ENCODE measurements at places on chromosomes 3 and 15.

DNA sequence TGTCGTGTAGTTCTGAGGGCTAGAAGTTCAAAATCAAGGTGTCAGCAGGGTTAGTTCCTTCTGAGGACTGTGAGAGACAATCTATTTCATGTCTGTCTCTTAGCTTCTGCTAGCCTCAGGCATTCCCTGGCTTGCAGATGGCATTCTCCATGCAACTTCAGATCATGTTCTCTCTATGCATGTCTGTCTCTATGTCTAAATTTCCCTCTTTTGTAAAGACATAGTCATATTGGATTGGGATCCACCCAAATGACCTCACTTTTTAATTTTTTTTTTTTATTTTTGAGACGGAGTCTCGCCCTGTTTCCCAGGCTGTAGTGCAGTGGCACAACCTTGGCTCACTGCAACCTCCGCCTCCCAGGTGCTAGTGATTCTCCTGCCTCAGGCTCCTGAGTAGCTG lies 104.6 kb downstream of the RAP2B start:
- no peak for DNase-seq

GRCh38 chr3:88034491-88035275 lies 24.1 kb downstream of the CGGBP1 start:
- no peak for DNase-seq

- DNase-seq = no peak
These were observed 58.7 kb downstream of the RETNLB start for GRCh38 chr3:108698461-108698860.

DNA sequence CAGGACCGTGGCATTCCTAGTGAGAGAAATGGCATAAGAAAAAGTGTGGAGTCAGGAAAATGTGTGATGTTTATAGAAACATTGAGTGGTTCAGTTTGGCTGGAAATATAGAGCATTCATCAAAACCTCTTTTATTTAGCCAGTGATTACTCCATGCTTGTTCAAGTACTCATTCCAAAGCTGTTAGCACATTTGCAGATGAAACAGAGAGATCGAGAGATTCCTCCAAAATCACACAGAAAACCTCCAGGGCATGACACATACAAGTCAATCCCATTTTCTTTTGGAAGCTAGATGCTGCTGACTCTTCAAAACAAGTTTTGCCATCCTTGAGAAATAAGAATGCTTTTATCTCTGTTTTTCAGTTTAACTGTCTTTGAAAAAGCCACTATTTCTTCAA lies 11.5 kb upstream of the MB21D2 start:
- DNase-seq = no peak

DNA sequence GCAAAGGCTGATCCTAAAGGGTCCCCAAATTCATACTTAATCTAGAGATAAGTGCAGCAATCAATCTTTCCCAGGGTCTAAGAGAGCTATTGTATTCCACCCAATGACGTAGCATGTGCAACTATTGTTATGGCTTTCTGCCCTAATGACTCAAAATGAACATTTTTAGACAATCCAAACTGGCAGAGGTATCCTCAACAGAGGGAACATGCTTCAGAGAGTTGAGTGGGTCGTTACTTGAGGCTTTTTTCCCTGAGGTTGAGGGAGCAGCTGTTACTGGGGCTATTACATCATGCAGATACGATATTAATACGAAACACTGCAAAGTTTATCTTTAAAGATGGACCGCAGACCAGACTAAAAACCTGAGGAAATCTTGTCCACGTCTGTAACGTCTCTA lies 278.3 kb upstream of the WNT5A start:
- DNase-seq = no peak

DNA sequence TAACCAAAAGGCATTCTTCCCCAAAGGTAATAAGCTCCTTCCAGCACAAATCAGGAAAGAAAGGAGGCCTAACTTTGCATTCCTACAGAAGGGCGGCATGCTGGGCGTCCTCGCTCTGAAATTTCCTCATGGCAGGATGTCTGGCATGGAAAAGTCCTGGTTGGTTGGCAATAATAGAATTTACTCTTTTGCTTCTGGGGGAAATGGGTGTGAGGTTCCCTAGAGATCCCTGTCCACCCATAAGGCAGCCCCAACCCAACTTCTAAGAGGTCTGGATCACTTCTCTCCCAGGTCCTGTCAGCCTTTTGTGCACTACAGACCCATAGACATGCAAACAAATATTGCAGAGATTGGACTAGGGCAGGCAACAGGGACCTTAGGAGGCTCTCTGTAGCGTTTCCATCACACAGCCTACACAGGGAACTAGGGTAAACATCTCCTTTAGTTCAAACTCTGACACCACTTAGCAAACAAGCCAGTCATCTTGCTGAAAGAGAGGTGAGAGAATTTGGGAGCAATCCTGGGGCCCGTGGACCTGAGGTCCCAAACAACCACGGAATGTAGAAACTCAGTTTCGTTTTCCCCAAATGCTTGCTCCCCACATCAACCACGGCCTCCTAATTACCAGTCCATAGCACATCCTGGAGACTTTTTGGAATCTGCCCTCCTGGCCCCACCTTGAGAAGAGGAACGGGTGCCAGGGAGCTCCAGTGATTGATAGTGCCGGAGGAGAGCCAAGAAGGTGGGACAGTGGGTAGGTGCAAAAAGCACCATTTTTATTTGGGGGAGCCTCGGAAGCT lies 2.1 kb downstream of the ZIC4 start:
- DNase-seq = no peak

- no peak for DNase-seq
These were observed 64.0 kb upstream of the SKOR1 start for GRCh38 chr15:67761343-67761742.

DNA sequence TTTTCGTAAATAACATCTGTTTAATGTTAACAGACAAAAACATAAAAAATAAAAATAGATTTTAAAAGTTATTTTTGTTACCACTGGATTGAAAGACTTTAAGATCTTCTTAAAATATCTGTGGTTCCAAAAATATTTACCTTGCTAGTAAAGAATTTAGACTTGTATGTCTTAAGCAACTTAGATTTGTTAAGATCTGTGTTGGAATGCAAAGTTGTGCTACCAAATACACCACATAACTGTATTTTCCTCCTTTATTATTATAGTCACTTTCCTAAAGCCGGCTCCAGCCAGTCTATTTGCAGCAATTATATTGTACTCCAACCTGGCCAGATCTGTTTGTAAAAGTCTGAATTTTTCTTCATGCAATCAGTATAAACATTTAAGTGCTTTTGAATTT lies 63.7 kb downstream of the SPRED1 start:
- DNase-seq = no peak

DNA sequence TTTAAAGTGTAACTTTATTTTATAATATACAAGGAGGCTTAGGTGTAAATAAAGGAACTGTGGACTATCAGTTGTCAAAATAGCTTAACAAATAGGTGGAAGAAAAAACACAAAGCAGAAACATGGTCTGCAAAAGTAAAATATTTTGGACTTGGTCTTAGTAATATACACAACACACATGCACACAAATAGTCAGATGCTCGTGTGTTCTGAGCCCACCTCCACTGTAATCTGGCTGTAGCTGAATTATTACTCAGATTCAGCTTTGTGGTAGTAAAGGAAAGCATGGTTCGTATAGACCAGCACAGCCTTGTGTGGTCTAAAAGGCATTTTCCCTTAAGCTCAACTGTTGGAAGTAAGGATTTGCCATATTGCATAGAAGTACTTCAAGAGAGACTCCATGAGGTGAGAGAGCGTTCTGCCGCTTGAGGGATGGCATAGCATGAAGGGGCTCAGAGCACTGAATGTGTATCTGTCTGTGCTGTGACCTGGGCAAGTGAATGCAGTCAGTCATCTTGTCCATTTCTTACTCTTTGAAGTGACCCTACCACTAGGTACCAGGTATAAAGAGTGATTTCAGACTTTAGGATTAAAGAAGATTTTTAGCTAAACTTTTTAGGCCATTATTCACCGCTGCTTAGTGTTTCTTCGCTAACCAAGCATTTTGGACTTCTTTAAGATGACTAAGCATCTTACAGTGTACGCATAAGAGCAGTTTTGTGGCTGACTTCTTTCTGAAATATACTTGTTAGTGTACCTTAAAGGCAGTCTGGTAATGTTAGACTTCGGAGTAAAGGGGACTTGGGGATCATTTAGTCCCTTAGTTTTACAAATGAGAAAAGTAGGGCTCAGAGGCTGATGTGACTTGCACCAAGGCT lies 15.2 kb downstream of the TPM1 start:
- no peak for DNase-seq

- DNase-seq = no peak
These were observed 5.4 kb downstream of the PCBP4 start for GRCh38 chr3:51961602-51962569.

DNA sequence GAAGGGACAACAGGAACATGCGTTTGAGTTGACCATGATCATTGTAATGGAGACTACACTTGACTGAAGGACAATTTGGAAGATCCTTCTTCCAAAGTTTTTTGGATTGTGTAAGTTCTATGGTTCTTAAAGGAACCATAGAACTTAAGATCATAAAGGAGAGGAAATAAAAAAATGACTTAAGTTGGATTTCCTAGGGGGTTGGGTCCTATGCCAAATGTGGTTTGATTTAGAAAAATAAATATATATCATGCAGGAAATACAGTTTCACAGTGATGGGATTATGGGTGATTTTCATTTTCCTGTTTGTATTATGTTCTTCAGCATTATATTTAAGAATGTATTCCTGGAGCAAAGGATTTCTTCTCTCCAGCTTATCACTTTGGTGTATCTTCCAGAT lies 305.5 kb upstream of the DPH6 start:
- DNase-seq = no peak

DNA sequence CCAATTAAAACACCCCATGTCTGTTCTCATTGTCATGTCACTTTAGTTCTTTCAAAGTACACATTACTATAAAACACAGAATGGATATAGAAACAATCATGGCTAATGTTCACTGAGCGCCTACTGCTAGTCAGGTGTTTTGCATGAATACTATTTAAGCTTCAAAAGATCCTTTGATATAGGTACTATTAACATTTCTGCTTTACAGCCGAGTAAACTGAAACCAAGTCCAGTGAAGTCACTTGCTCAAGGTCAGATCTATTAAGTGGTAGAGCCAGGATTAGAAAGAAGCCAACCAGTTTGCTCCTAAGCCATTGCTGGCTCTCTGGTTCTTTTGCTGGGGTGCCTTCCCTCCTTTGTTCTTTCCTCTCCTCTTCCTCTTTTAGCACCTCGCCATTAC lies 32.4 kb upstream of the NMNAT3 start:
- DNase-seq = no peak

- DNase-seq = no peak
These were observed 80.7 kb upstream of the GSK3B start for GRCh38 chr3:120174811-120175539.

- DNase-seq = no peak
These were observed 94.6 kb downstream of the ZPLD1 start for GRCh38 chr3:102529452-102529851.

DNA sequence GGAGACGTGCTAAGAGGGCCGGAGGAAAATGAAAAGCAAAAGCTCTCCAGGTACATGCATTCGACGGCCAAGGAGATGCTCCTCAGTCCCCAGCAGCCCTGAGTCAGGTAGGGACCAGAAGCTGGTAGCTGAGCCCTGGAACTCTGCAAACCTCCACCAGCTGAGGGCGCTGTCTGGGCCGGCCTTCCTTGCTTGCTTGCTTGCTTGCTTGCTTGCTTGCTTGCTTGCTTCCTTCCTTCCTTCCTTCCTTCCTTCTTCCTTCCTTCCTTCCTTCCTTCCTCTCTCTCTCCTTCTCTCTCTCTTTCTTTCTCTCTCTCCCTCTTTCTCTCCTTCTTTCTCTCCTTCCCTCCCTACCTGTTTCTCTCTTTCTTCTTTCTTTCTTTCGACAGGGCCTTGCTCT lies 94.6 kb upstream of the RASGRF1 start:
- DNase-seq = no peak

DNA sequence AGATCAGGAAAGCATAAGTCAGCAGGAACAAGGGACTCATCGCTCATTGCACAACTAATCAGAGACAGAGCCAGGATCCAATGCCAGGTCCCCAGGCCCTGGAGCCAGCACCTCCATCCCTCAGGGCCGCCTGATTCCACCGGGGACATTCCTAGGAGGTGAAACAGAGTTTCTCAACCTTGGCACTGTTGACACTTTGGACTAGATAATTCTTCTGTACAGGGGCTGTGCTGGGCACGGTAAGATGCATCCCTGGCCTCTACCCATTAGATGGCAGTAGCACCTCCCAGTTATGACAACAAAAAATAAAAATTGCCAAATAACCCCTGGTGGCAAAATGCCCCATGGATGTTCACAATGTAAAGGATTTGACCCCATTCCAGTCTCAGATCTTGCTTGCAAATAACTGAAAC lies 127.7 kb downstream of the MTHFS start:
- peak; percentile 11 for DNase-seq

- DNase-seq = no peak
These were observed 1396.5 kb downstream of the OTOL1 start for GRCh38 chr3:162892921-162893793.

DNA sequence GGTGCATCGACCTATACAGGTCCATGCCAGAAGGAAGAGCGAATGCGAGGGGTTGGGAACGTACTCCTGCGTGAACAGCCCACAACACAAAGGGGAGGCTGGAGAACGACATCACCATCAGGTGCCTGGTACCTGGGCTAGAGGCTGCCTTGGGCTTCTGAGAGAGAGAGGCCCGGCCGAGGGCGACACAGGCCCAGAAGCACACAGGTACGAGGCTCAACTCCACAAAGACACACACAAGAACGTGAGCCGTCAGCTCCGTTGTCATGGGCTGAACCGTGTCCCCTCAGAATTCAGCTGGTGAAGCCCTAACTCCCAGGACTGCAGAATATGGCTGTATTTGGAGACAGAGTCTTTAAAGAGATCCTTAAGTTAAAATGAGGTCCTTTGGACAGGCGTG lies 134.3 kb downstream of the ATP10A start:
- DNase-seq = no peak

DNA sequence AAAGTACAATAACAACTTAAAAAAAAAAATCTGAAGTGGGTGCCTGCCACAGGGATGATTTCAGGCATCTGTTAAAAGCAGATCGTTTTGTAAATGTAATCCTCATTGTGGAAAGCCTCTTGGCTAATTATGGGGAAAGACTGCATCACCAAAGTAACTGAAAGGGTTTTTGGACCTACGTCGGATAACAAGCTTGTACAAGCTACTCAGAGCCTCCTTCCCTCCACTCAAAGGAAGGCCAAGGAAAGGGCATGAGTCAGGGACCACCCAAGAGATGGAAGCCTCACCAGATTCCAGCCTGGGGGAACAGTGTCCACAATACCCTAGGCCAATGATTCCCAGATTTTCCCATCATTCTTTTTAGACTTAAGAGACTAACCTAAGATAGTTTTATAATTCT lies 84.3 kb downstream of the ATP1B3 start:
- no peak for DNase-seq

GRCh38 chr3:3726549-3726948 lies 72.7 kb upstream of the LRRN1 start:
- DNase-seq = no peak

- no peak for DNase-seq
These were observed 50.5 kb downstream of the SUCNR1 start for GRCh38 chr3:151923901-151924300.

DNA sequence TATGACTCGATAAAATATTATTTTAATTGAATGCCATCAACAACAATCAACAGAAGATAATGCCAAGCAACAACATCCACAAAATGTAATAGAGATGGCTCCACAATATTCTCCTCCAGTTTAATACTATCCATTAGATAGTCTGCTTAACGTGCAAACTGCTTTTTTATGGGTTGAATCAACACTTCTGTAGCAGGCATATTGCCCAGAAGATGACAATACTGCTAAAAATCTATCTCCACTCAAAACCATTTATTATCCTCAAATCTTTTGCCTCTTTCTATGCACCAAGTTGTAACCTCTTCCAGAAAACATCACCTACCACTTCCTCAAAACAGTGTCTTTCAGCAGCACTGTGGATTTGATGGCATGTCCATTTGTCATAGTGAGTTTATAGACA lies 295.7 kb upstream of the LMCD1 start:
- DNase-seq = no peak
